ENCODE measurements at places on chromosomes 3 and 15. TPM values are rescaled to one million over a fixed set of nuclear protein-coding genes. Genes with fewer than 3 reads are reported as not detected.

Gene ADCY5
- 18.5 TPM for total RNA-seq

Gene WNT7A
- total RNA-seq: not detected

Gene GABRB3
- 163 TPM for total RNA-seq

Gene APOD
- not detected for total RNA-seq

Gene ERC2
- total RNA-seq: 20.9 TPM

Gene APPL1
- total RNA-seq: 34.4 TPM

Gene CHRNB4
- total RNA-seq: 2.6 TPM

Gene ANP32A
- total RNA-seq: 295 TPM

Gene CDHR4
- total RNA-seq: 0.50 TPM

Gene NOX5
- not detected for total RNA-seq

Gene WDR93
- total RNA-seq: not detected

Gene AGBL1
- total RNA-seq: not detected

Gene NEK10
- total RNA-seq: 0.84 TPM

Gene DCUN1D1
- 76.7 TPM for total RNA-seq

Gene TRH
- total RNA-seq: not detected

Gene LDHAL6B
- not detected for total RNA-seq

Gene GCHFR
- total RNA-seq: 22.7 TPM

Gene SGO1
- 36.4 TPM for total RNA-seq

Gene RARB
- 0.22 TPM for total RNA-seq

Gene TMIE
- total RNA-seq: 0.90 TPM

Gene TTBK2
- total RNA-seq: 18.2 TPM

Gene ISLR
- 0.35 TPM for total RNA-seq

Gene NR2C2
- total RNA-seq: 43.1 TPM

Gene GOLGA6L7
- not detected for total RNA-seq

Gene GRIP2
- total RNA-seq: 6.9 TPM

Gene PLEKHO2
- total RNA-seq: 20.1 TPM

Gene NMB
- 12.4 TPM for total RNA-seq

Gene SLC22A13
- 0.54 TPM for total RNA-seq

Gene CAMK2N2
- total RNA-seq: 16.9 TPM

Gene TRPM1
- total RNA-seq: not detected

Gene CACNA2D3
- 1.8 TPM for total RNA-seq

Gene GABRR3
- total RNA-seq: not detected

Gene RETNLB
- not detected for total RNA-seq

Gene AMT
- 46.5 TPM for total RNA-seq

Gene SYNM
- 2.0 TPM for total RNA-seq

Gene UROC1
- not detected for total RNA-seq

Gene PAQR5
- 8.7 TPM for total RNA-seq

Gene SLC28A2
- total RNA-seq: not detected

Gene VWA5B2
- total RNA-seq: 0.50 TPM

Gene MINAR1
- total RNA-seq: 0.67 TPM

Gene SRGAP3
- 11.4 TPM for total RNA-seq

Gene ETV5
- 31.9 TPM for total RNA-seq

Gene P2RY13
- total RNA-seq: not detected

Gene MYRIP
- 3.4 TPM for total RNA-seq

Gene GP5
- total RNA-seq: 0.13 TPM

Gene MUC20
- total RNA-seq: 0.24 TPM

Gene SLC26A6
- 51.2 TPM for total RNA-seq

Gene TM4SF1
- total RNA-seq: 0.26 TPM

Gene SPTBN5
- total RNA-seq: 0.84 TPM

Gene PRRT3
- total RNA-seq: 8.4 TPM

Gene GPR156
- 2.1 TPM for total RNA-seq

Gene XCR1
- not detected for total RNA-seq
